CD4-positive, alpha-beta T cell treated with Interleukin-12 subunit alpha and Interleukin-12 subunit beta, for 1 hour (primary cell): ENCODE measurements at places on chromosomes 12 and 14.

GRCh38 chr12:93015871-93016751 lies 87.0 kb upstream of the EEA1 start:
- DNase-seq = no peak

GRCh38 chr12:95988506-95989275 lies 7.5 kb downstream of the HAL start:
- DNase-seq = no peak

DNA sequence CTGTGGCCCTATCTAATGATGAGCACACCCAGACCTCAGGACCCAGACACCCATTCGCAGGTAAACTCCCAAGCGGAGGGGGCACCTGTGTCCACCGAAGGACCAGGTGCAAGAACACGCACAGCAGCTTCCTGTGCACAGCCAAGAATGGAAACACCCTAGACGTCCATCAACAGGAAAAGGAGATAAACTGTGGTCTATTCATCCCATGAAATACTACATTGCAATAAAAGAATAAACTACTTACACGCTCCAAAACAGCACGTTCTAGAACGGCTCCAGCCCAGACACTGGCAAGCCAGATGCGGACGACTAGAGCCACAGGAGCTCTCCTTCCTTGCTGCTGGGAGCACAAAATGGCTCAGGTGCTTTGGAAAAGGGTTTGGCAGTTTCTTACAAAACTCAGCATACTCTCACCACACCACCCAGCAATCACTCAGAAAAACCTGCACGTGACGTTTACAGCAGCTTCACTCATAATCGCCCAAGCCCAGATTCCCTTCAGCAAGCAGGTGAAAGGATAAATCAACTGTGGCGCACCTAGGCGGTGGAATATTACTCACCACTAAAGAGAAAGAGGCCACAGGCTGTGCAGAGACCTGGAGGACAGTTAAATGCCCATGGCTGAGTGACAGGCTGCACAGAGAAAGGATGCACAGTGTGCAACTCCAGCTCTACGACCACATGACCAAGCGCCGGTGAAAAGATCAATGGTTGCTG lies 21.0 kb downstream of the BRF1 start:
- DNase-seq = no peak

- DNase-seq = no peak
Measured at GRCh38 chr14:61602003-61602732, 93.1 kb upstream of the HIF1A start.

- no peak for DNase-seq
Measured at GRCh38 chr12:78778339-78778738, 86.2 kb upstream of the SYT1 start.

DNA sequence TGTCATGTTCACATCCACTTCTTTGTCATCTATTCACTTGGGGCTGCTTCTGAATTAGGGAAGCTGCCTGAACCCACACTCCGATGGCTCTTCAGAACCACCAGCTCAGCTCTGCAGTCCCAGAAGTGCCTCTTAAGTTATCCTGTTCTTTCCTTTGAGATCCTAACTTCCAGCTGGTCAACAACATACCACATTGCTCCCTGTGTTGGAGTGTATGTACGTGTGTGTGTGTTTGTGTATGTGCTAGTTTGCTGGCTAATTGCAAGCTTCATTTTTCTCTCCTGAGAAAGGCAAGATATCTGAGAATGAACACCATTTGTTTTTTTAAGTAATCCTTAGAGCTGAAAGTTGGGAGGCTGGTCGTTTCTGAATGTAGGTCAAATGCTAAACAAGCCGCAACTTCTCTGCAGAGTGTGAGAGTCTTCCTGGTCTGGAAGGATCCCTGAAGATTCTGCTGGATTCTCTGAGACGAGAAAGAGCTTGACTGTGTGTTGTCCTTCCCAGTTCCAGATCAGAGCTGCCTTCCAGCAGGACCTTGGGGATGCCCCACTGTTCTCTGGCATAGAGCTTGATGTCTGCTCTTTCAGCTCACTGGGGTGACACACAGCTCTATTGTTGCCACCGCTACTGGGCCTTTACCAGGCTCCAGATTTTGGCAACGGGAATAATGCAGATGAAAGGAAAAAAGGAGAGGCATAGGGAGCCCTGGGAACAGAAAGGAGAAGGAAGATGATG lies 839 bp downstream of the GSG1 start:
- DNase-seq = no peak

DNA sequence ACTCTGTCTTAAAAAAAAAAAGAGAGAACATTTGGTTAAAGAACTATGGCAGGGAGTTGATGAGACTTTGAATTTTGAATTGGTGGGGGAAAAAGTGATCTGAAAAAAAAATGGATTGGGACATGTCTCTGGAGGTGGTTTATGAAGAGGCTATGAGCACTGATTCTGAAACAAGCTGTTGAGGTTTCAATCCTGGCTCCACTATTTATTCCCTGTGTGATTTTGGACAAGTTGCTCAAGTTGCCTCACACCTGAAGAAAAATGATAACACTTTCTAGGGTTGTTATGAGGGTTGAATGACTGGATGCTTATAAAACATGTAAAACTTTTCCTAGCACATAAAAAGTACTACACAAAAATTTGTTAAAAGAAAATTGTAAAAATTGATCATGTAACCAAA lies 1.8 kb upstream of the ANO6 start:
- DNase-seq = no peak

GRCh38 chr14:33386781-33387180 lies 448.1 kb downstream of the NPAS3 start:
- DNase-seq = no peak

DNA sequence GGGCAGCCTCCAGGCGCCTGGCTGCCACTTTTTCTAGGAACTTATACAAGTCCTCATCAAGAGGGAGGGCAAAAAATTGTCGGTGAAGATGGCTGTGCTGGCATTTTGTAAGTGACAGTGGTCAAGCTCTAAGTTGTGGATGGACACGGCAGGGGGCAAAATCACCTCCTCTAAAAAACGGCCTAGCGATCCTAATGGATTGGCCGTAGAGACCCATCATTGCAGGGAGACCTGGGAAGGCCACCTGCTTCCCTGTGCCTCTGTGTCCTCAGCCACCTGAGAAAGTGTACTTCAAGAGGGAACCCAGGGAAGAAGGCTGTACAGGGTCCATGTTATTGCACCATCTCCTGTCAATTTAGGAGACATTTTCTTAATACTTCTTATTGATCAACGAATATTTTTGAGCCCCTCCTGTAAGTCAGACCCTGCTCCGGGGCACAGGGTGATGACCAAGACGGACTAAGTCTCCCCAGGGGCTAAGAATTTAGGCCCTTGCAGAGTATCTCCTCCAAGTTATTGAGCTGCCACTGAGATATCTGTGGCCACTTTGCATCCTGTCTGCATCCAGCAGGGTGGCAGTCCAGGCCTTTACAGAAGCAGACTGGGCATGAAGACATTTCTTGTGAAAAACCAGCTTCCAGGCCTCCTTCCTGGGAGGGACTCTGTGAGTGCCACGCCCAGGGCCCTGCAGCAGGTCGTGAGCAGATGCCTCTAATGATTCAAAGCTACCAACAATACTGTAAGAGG lies 40.5 kb downstream of the PSMA6 start:
- peak; percentile 40 for DNase-seq

DNA sequence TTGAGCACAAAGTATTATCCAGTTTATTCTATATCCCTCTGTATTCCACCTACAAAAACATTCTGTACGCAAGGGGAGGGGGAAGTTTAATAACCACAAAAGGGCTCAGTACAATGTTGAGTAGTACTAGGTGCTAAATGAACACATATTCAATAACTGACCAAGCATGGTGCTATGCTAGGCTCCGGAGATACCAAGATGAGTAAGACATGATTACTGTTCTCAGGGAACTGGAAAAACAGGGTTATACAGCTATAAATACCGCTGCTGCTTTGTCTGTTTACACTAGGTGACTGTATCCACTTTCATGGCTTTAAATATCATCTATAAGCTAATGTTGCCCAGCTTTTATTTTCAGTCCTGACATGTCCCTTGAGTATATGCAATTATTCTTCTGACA lies 135.8 kb downstream of the INSM2 start:
- DNase-seq = no peak

- no peak for DNase-seq
Measured at GRCh38 chr12:57258977-57259970, 8.3 kb upstream of the STAC3 start.

GRCh38 chr12:6820166-6820565 lies 1.5 kb upstream of the GPR162 start:
- no peak for DNase-seq

DNA sequence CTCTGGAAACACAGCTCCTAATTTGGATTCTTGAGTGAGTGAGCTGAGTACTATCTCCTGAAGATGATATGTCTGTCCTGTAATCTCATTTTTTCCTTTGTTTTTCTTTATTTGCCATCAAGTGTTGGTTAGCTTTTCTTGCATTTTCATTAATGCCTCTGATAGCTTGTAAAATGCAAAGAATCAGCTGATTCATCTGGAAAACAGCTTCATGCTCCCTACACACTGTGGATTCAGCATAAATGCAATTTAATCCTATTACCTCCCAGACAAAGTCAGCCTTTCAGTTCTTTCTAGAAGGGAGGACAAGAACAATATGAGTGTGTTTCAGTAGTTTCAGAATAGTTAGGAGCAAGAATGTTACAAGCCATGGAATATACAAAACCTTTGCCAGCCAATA lies 79.4 kb downstream of the DACT1 start:
- no peak for DNase-seq

GRCh38 chr12:64009321-64010068 lies 165.0 kb downstream of the SRGAP1 start:
- DNase-seq = no peak

- DNase-seq = no peak
Measured at GRCh38 chr12:87246726-87247125, 782.5 kb downstream of the C12orf50 start.

- no peak for DNase-seq
Measured at GRCh38 chr14:85313560-85314207, 216.3 kb upstream of the FLRT2 start.

- no peak for DNase-seq
Measured at GRCh38 chr12:69608114-69608513, 2.6 kb downstream of the LRRC10 start.

DNA sequence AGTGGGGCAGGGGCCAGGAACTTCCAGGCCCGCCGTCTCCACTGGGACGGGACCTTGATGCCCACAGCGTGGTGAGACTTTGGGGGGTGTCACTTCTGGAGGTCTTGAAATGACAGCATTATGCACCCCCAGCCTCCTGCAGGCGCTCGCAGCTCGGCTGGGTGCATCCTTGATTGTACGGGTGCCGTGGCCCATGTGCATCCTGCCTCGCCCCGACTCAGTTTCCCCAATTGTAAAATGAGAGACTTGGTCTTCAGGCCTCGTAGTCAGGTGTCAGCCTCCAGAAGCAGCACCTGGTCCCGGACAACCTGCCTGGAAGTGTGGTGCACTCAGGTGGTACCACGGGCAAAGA lies 8.9 kb upstream of the PUS1 start:
- DNase-seq = no peak

GRCh38 chr14:80275208-80275850 lies 64.0 kb upstream of the DIO2 start:
- no peak for DNase-seq

DNA sequence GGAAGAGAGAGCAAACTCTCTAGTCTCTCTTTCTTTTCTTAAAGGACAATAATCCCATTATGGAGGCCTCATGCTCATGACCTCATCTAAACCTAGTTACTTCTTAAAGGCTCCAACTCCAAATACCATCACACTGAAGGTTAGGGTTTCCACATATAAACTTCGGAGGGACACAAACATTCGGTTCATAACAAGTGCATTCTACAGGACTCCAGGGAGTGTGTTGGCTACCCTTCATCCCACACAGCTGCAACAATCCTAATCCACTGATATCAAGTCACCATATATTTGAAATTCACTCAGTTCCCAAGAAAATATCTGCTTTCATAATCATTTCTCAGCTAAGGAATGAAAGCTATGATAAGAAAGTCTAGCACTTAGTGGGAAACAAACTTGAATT lies 265.9 kb upstream of the PLEKHG7 start:
- no peak for DNase-seq

- peak; percentile 21 for DNase-seq
Measured at GRCh38 chr12:41521872-41522379, 333.8 kb downstream of the PDZRN4 start.

DNA sequence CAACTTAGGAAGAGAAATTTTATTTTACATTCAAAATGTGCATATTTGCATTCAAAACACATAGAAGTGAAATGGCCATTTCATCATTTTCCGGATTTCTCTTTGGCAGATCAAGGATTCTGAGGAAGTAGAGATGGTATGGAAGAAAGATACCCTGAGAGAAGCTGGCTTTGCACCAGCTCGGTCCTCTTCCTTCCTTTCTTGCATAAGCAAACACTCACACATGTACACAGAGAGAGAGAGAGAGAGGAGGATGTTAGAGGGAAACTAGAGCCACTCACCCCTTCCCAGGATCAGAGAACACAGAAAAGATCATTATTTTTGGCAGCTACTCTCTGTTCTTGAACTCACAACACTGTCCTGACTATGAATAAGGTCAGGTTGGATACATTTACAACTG lies 15.6 kb upstream of the PLEKHD1 start:
- DNase-seq = no peak

DNA sequence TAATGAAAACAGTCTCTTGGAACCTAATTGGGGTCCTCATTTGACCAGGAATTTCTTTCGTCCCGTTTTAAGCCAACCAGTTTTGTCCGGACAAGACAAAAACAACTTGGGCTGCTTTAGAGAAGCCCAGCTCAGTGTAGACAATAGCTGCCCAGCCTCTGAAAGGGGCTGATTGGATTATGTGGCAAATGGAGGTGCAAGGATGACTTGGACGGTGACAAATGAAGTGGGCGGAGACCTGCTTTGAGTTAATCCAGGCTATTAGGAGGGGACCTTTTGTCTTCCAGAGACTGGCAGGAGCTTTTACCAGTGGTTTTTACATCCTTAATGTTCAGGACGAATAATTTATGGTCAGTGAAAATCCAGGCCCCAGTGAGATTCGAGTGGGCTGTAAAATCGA lies 4.8 kb downstream of the MEG3 start:
- no peak for DNase-seq

GRCh38 chr14:49892636-49893308 lies at the start of gene ARF6:
ARF6 (plus strand) TSS chr14:49893082; CDS start chr14:49893737, 655 bp downstream.
- DNase-seq = peak; percentile 96

GRCh38 chr12:16359512-16360491 lies 12.4 kb downstream of the MGST1 start:
- no peak for DNase-seq

GRCh38 chr14:45253754-45254310 lies 830 bp upstream of the MIS18BP1 start:
- no peak for DNase-seq

GRCh38 chr12:79687711-79688260 lies 3.0 kb downstream of the PAWR start:
- DNase-seq = no peak
